ENCODE measurements at places on chromosomes 5 and 9. TPM values are rescaled to one million over a fixed set of nuclear protein-coding genes. Genes with fewer than 3 reads are reported as not detected.

- DNase-seq, result no peak
Observed at GRCh38 chr5:88824892-88825583, 57.9 kb downstream of the MEF2C start.

GRCh38 chr5:134411228-134411545 lies 494 bp downstream of the CDKN2AIPNL start:
- no peak for DNase-seq

- DNase-seq, result no peak
Observed at GRCh38 chr9:38708759-38709158, 11.2 kb downstream of the FAM240B start.

- no peak for DNase-seq
Observed at GRCh38 chr9:124030969-124031451, 19.4 kb downstream of the LHX2 start.

- DNase-seq, result no peak
Observed at GRCh38 chr5:151721087-151721646, 34.5 kb upstream of the SPARC start.

DNA sequence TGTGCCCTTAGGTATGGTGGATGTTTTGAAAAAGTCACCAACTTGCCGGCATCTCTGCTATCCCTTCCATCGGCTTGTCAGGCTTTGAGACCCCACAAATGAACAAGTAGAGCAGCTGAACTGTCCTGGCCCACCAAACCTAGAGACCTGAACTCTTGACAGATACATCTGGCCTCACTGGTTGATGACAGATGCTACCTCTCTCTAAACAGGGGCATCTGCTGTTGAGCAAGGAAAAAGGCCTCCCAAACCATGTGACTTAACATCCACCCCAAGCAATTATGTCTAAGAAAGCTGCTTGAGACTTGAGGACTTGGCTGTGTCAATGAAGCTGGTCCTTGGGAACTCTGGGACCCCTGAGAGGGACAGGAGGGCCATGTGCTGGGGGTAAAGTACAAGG lies 2.3 kb downstream of the CCNI2 start:
- DNase-seq, result no peak

- DNase-seq, result no peak
Observed at GRCh38 chr9:78695519-78695918, 398.6 kb downstream of the PSAT1 start.

DNA sequence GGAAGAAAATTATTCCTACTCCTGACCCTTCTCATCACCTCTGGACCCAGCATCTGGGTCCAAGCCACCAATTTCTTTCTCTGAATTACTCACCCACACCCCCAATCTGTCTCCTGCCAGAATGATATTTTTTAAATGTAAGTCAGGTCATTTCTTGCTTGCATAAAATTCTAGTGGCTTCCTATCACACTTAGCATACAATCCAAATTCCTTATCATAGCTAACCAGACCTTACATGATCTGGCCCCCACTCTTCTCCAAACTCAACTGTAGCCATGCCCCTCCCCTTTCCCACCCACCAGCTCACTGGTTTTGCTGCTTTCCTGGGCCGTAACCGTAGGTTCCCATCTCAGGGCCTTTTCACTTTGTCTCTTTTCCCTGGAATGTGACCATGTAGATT lies 15.2 kb downstream of the HTR4 start:
- no peak for DNase-seq

- DNase-seq, result peak; percentile 76
Observed at GRCh38 chr9:18721267-18721994, 247.5 kb downstream of the ADAMTSL1 start.

DNA sequence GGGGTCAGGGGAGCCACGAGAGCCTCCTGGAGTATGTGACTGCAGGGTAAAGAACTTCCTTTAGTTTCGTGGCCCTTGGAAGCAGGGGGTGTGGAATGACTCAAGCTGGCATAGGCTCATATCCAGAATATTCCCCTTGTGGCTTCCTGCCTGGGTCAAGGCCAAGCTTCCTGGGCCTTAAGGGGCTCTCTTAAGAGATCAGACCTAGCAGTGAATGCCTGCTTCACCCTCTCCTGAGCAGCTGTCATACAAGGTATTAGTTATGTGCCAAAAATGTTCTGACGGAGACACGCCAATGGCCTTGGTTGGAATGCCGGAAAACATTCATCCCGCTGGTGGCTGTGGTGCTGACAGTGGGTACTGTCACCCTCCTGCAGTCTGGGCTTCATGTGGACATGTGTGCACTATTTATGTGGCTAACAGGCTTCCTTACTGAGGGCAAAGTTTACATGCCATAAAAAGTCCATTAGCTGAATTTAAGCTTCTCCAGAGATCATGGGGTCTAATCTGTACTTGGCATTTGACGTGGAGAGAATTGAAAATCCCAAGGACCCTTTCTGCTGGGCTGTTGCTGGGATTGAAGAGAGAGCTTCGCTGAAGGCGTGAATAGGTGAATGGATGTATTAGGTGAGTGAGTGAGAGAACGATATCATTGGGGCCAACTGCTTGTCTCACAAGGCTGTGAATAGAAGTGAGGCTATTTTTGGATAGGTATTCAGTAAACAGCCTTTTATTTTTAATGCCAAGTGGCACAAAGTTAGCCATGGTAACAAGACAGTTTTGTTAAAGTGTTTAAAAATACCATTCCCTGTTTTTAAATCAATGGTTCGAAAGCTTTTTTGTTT lies 156.8 kb downstream of the MACROH2A1 start:
- DNase-seq, result no peak

- no peak for DNase-seq
Observed at GRCh38 chr5:141515141-141515540, 26.3 kb downstream of the PCDHGC5 start.

- no peak for DNase-seq
Observed at GRCh38 chr5:172901788-172902496, 57.3 kb upstream of the RPL26L1 start.

The YIPF5 gene
- 65.2 TPM for polyA plus RNA-seq

The CLINT1 gene
- polyA plus RNA-seq, result 158 TPM

The ZNF354C gene
- polyA plus RNA-seq, result 18.4 TPM

The SLC6A19 gene
- polyA plus RNA-seq, result 67.4 TPM

The PCA3 gene
- 0.96 TPM for polyA plus RNA-seq

The VCAN gene
- 398 TPM for polyA plus RNA-seq

The GPR107 gene
- polyA plus RNA-seq, result 65.3 TPM

The MYORG gene
- 9.3 TPM for polyA plus RNA-seq

The LCN1 gene
- polyA plus RNA-seq, result not detected

The TBC1D13 gene
- polyA plus RNA-seq, result 39.5 TPM
